B cell (primary cell): ENCODE measurements at places on chromosomes 5 and 9. TPM values are rescaled to one million over a fixed set of nuclear protein-coding genes. Genes with fewer than 3 reads are reported as not detected.

DNA sequence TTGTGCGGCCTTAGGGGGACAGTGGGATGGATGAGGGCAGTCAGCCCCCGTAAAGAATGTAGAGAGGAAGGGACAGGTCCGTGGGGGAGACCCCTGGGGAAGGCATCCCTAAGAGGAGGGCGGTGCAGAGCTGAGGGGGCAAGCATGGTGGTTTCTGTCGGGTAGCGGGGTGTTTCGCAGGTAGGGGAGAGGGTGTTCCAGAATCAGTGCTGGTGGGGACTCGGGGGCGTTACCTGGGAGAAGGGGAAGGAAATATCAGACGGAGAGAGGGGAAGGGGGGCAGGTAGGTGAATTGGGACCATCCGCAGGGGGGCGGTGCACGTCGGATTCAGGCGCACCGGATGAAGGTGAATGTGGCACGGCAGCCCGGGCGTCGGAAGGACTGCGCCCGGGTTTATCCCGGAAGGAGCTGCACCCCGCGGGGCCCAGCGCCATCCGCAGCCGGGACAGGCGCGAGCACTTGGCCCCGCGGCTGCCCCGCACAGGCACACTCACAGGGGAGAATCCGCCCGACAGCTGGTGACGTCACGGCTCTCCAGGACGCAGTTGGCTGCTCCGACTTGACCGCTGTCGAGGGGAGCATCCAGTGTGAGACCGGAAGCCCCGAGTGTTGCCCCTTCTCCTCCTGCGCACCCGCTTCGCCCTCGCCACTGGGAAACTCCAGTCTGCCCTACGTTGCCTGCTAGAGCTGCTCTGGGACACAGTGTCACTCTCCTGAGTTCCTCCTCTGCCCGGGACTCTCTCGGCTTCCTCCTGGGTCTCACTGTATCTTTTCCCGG is 1.3 kb downstream of the CD72 start:
- H3K4me1 ChIP-seq: peaks cover 95% of the 10 kb centered on the region
- DNase-seq: peak; percentile 82
- H3K27me3 ChIP-seq: no peaks in the 10 kb centered on the region
- peak overlapping the region; percentile 95 for H3K27ac ChIP-seq

GRCh38 chr5:89729623-89730301 is 679.8 kb downstream of the CETN3 start:
- peaks cover 27% of the 10 kb centered on the region for H3K4me1 ChIP-seq
- H3K4me3 ChIP-seq: no peak overlapping the region
- no peaks in the 10 kb centered on the region for H3K36me3 ChIP-seq
- H3K27ac ChIP-seq: peak overlapping the region; percentile 31
- no peaks in the 10 kb centered on the region for H3K27me3 ChIP-seq

DNA sequence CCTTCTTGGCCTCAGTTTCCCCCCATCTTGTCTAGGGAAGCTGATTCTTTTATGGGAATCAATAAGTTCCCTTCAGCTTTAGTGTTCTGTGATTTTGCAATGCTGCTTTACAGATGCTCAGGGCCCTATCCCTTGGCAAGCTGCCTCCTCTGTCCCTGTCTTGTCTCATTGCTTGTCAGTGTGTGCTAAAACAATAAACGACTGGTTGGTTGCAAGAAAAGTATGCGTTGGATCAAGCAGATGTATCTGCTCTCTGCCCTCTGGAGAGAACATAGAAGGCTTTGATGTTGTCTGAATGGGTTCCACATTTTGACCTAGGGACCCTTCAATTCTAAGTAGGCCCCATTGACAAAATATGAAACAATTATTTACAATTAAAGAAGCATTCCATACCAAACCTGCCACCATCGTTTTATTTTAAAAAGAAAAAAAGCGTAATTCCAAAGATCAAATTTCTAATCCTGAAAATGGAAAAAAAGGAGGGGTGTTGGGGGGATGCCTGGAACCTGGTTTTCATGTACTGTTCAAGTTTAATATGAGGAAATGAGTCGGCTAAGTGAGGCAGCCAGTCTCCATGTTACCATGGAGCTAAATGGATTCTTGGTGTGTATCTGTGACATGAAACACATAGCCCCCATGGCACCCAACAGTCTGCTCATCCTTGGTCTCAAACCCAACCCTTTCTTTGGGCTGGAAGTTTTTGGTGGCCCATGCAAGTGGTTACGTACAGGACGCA is 31.2 kb upstream of the TARS1 start:
- no peaks in the 10 kb centered on the region for H3K36me3 ChIP-seq
- H3K4me1 ChIP-seq: no peaks in the 10 kb centered on the region
- no peaks in the 10 kb centered on the region for H3K27me3 ChIP-seq

DNA sequence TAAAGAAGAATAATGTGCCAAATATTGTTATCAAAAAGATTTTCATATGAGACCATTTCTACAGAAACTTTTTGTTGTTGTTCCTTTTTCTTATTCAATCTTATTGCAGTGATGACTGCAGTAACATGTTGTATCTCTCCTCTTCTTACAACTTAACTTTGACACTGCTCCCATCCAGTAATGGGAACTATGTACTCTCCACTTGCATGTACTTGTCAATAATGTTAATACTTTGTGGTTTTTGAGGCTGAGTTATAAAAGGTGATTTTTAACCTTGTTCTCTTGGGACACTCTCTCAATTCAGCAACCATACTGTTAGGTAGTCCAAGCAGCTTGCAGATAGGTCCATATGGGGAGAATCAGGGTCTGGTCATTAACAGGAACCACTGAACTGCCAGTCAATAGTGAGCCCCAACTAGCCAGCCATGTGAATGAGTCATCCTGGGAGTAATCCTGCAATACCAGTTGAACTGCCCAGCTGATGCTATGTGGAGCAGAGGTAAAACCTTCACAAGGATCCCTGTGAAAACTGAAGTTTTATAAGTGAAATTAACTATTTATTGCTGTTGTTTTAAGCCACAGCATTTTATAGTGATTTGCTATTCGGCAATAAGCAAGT is 199.6 kb upstream of the DAB2 start:
- H3K36me3 ChIP-seq: no peaks in the 10 kb centered on the region
- no peaks in the 10 kb centered on the region for H3K4me1 ChIP-seq

DNA sequence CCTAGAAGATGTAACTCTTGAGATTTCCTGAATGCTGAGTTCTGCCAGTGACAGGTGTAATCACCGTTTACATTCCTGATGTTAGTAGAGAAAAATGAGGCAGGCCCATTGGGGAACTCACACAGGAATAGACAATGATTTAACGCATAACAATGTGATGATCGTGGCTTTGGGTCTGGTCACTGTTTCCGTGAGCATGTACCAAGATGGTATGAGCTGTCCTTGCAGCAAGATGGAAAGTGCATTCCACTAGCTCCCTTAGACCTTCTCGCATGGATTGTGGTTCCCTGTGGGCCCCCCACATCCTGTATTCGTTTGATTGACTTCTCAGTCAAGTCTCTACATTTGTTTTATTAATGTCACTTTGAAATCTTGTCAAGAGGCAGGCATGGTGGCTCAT is 124.0 kb upstream of the DAP start:
- H3K27ac ChIP-seq: no peak overlapping the region
- H3K4me3 ChIP-seq: no peak overlapping the region
- H3K27me3 ChIP-seq: peaks cover 8% of the 10 kb centered on the region
- no peak for DNase-seq
- H3K36me3 ChIP-seq: no peaks in the 10 kb centered on the region

DNA sequence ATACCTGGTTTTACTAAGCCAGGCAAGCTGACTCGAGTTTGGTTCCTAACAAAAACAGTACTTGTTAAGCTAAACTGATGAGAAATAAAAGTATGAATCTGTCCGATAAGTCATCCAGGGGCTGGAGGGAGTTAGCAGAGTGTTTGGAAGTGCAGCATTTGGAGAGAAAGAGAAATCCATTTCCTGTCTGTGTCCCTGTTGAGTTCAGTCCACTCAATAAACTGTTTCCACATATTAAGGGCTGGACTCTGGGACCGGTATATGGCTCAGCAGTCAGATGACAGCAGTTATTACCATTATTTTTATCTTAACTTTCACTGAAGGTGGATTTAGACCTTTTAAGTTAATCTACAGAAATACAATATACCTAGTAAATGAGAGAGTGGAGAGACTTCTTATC is 130.6 kb upstream of the ADRA1B start:
- H3K4me1 ChIP-seq: no peaks in the 10 kb centered on the region
- H3K4me3 ChIP-seq: no peak overlapping the region
- no peak for DNase-seq
- H3K36me3 ChIP-seq: no peaks in the 10 kb centered on the region
- H3K27ac ChIP-seq: no peak overlapping the region
- no peaks in the 10 kb centered on the region for H3K27me3 ChIP-seq

DNA sequence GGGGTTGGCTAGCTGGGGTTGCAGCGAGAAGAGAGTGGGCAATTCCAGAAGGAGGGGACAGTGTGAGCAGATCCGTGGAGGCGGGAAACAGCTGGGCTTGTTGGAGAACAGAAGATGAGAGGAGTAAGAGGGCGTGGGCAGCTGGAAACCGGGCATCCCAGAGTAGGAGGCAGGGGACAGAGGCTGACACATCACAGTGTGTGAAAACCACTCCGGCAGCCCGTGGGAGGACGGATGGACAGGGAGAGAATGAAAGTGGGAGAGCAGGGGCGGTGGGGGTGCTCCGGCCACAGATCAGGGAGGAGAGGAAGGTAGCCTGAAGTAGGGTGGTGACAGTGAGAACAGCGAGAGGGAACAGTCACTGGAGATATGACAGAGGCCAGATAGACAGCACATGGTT is 8.3 kb upstream of the PSMB7 start:
- peaks cover 2% of the 10 kb centered on the region for H3K27me3 ChIP-seq
- H3K4me3 ChIP-seq: no peak overlapping the region
- H3K27ac ChIP-seq: no peak overlapping the region
- no peaks in the 10 kb centered on the region for H3K36me3 ChIP-seq

DNA sequence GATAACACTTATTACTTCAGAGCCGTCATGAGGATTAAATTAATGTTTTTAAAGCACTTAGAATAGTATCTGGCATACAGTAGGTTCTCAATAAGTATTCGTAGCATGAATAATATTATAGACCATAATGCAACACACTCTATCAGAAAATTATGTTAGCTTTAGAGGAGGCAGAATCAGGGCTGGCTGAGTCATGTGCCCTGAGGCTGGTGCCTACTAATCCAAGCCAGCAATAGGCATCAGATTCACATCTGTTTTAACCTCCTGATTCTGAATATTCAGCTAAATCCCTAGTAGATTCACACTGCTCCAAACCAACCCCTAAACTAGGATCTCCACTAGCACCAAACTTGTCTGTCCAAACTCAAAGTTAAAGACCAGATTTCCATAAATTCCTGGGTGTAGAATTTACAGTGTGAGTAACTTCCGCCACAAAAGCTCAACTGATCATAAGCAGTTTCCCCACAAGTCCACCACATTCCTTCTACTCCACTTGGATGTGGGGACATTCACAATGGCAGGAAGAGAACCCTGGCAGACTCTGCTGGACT is 170.0 kb upstream of the DAPK1 start:
- no peaks in the 10 kb centered on the region for H3K27me3 ChIP-seq
- no peak for DNase-seq
- no peaks in the 10 kb centered on the region for H3K4me1 ChIP-seq
- no peaks in the 10 kb centered on the region for H3K36me3 ChIP-seq
- H3K27ac ChIP-seq: no peak overlapping the region

DNA sequence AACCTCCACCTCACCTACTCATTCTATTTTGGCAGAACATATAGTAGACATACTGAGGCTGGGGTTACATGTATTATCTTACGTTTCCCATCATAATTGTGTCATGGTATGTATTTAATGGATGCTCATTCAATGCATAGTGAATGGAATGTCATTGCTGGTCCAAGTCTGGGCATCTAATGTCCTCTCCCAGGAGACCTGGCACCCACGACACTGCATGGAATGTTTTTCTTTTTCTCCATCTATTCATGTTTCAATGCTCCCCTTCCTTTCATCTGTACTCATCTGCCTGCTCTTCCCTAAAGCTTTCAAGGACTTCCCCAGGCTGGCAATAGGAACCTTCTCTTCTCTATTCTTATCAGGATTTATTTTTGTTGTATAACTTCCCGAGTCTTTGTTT is 50.8 kb upstream of the SLIT3 start:
- H3K36me3 ChIP-seq: no peaks in the 10 kb centered on the region
- no peak overlapping the region for H3K27ac ChIP-seq
- H3K4me3 ChIP-seq: no peak overlapping the region
- no peaks in the 10 kb centered on the region for H3K4me1 ChIP-seq

DNA sequence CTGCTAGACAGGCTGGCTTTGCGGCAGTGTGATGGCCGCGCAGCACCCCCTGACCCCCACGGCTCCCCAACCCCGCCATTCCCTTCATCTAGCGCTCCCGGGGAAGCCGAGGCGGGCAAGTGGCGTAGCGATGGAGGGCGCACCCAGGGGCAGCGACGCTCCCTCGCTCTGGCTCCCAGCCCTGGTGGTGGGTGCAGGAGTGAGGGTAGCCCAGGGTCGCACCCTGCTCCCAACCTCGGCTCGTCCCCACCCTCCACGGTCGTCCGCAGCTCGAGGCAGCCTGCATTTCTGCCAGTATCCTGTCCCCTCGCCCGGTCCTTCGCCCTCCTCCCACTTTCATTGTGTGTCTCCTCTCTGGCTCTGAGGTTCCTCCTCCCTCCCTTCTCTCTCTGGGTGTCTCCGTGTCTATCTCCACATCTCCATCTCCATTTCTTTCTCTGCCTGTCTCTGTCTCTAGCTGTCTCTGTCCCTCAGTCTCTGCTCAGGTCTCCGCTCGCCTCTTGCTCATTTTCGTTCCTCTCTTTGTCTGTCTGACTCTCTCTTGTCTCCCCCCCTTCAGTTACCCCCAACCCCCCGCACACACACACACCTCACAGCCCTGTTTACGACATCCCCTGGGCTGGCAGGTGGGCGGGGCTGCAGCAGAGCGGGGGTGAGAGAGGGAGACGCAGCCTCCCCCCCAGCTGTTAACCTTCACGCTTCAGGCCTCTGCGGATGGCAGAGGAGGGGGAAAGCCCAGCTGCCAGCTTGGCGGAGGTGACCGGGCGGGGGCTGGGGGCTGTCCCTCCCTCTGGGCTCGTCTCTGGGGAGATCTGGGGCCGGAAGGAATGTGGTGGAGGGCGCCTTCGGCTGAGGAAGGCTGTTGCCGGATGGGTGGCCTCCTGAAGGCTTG is 48.7 kb upstream of the PSD2 start:
- peak; percentile 94 for DNase-seq
- H3K27ac ChIP-seq: peak overlapping the region; percentile 85
- no peaks in the 10 kb centered on the region for H3K36me3 ChIP-seq

DNA sequence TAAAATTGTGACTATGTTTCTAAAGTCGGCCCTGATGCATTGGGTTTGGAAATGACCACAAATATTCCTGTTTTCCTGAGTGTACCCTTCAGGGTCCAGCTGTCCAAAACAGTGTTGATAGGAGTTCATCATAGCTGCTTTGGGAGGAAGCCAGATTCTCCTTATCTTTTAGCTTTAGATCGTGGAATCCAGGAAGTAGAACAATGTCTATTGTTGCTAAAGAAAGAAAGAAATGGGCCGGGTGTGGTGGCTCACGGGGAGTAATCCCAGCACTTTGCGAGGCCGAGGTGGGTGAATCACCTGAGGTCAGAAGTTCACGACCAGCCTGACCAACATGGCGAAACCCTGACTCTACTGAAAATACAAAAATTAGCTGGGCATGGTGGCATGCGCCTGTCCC is 9.5 kb downstream of the CAVIN4 start:
- DNase-seq: no peak
- no peak overlapping the region for H3K27ac ChIP-seq
- no peaks in the 10 kb centered on the region for H3K36me3 ChIP-seq
- no peaks in the 10 kb centered on the region for H3K4me1 ChIP-seq

GRCh38 chr9:137694962-137695875 is 76.4 kb downstream of the EHMT1 start:
- peaks cover 37% of the 10 kb centered on the region for H3K4me1 ChIP-seq
- peak; percentile 69 for DNase-seq
- H3K27ac ChIP-seq: no peak overlapping the region
- no peaks in the 10 kb centered on the region for H3K27me3 ChIP-seq

CDH9 gene
- polyA plus RNA-seq: not detected in 2 replicates

DBH gene
- polyA plus RNA-seq: not detected in 2 replicates

AMACR gene
- polyA plus RNA-seq: 1.6 and 2.6 TPM in 2 replicates
